ENCODE measurements at places on chromosomes 12 and 14.

GRCh38 chr12:80847575-80847974 lies 90.2 kb downstream of the LIN7A start:
- no peak for DNase-seq

GRCh38 chr12:48356041-48356768 lies 5.5 kb upstream of the ZNF641 start:
- DNase-seq: no peak

DNA sequence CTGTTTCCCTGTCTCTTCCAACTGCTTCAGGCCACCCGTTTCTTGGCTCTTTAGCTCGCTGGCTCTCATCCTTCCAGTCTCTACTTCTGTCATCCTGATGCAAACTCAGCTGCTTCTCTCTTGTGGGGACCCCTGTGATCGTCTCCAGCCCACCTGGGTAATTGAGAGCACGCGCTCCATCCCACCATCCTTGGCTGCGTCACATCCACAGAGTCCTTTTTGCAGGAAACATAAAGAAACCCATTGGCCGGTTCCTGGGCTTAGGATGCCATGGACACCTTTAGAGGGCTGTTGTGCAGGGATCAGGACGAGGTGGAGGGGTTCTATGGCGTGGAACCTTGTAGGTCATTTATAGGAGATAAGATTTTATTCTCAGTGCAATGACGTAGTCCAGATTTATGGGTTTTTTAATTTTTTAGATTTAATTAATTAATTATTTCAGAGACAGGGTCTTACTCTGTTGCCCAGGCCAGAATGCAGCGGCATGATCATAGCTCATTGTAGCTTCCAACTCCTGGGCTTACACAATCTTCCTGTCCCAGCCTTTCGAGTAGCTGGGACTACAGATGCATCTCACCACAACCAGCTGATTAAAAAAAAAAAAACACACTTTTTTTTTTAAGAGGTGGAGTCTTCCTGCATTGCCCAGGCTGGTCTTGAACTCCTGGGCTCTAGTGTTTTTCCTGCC lies 82.6 kb downstream of the CCDC92 start:
- no peak for DNase-seq

GRCh38 chr14:100069161-100069800 lies 4.1 kb downstream of the EVL start:
- DNase-seq: no peak

GRCh38 chr14:68784978-68785533 lies 7.8 kb downstream of the ZFP36L1 start:
- DNase-seq: no peak

DNA sequence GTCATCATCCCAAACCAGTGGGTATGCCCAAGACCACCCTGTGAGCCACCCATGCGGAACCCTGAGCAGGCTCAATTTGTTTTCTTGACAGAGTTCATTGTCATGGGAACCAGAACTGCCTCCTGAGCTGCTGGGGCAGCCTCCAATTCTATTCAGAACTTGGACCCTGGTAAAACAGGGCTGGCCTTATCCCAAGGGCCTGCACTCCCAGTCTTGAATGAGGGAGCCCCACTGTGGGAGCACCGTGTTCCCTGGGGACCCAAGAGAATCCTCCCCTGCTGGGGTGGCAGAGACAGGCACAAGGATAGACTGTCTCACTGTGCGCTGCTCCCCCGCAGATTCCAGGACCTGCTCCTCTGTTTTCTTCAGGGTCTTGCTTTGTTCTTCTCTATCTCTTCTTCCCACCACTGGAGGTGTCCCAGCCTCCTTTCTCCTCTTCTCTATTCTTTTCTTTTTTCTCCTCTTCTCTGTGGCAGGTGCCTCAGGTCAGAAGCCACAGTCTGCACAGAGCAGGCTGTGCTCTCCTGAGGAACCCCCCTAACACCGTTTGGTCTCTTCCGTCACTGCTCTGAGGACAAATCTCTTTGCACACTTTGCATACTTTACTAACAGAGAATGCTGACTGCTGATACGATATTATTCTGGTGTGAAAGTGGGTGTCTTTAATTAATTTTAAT lies 31.2 kb upstream of the CHPT1 start:
- no peak for DNase-seq

GRCh38 chr14:68482772-68483395 lies 310.0 kb downstream of the ZFP36L1 start:
- DNase-seq: no peak

DNA sequence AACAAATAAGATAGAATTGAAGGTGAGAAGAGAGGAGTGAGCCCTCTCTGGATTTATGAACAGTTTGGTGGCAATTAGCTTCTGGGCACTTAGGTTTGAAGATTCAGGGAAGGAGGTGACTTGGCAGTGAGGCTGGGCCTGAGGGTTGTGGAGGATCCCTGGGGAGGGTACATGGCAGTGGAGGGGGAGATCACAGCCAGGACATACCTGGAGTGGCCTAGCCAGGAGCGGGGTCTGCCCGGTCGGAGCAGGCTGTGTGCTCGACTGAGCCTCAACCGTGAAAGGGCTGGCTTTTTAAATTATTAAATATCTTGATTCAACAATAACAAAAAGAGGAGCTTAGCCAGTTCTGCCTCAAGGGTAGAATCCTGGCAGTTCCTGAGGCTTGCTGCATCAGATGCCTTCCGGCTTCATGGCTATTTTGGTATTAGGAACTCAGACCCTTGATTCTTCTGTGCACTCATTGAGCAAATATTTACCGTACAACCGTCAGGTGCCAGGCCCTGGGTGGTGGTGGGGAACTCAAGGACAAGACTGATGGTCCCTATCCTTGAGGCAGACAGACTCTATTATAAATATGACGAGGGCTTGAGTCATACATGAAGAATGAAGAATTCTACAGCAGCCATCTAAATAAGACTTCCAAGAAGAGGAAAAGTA lies 73.4 kb downstream of the SPTB start:
- DNase-seq: peak; percentile 36

DNA sequence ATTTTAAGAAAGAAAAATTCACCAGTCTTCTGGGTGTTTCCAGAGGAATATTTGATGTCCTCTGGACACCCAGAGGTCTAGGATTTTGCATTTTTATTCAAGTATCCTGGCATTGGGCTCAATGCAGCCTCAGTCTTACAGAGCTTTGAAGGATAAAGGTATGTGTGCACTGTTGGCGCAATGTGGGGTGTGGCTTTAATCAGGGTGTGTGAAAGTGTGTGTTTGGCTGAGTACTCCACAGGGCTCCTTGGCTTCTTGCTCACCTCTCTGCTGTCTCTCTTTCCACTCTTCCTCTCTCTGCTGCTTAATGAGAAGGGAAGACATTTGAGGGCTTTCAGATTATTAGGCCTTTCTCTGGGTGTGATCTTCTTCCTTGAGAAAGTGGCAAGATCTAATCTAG lies 193.3 kb upstream of the CCND2 start:
- DNase-seq: no peak

- DNase-seq: peak; percentile 68
These were observed 1.0 kb downstream of the NCOR2 start for GRCh38 chr12:124566161-124566996.

GRCh38 chr14:42319996-42320395 lies 713.3 kb downstream of the LRFN5 start:
- no peak for DNase-seq

DNA sequence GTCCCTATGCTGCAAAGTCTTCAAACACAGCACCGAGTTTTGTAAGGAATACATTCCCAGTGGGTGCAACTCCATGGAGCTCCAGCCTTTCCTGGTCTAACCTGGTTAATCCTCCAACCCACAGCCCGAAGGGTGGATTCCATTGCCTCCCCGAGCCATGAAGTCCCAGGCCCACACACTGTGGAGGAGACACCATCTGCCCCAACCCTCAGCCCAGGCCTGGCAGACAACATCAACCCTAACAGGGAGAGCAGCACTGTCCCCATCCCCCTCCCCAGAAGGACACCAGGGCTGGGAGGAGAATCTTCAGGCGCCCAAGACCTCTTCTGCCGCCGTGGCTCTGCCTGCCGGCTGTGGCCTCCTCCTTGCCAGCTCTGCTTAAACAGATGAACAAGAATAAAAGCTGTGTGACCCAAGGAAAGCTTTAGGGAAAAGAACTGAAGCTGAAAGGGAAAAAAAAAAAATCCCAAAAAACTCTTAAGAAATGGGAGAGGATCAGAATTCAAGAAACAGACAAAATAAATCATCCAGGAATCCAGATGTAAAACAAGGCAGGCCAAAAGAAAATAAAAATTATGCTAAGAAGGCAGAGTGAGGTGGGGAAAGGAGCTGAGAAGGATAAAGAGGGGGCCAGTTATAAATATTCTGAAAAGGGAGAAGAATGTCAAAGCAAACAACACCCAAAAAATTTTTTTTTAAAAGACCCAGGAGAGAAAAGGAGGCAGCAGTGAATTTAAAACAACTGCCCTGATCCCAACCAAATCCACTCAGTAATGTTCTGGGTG lies 16.0 kb upstream of the ZFP36L1 start:
- no peak for DNase-seq

DNA sequence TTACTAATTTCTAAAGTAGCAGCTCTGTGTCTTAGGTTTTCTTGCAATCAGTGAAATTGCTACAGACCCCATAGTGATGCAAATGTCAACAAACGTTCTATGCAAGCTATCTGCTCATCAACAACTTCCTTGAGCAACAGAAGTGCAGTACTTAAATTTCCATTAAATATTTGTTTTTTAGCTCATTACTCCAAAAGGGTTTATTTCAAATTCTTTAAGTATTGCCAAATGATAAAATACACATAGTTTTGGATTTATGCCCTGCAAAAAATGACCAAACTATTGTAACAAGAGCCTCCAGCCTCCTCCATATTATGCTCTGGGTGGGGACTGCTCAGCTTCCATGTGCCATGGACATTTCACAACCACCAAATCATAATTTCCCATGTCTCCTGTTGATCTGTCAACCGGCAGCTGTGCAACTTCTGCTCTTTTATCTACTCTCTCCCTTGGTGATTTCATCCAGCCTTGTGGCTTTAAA lies 4.4 kb downstream of the BDKRB1 start:
- no peak for DNase-seq

- no peak for DNase-seq
These were observed 62.0 kb upstream of the SCN8A start for GRCh38 chr12:51528852-51529650.

GRCh38 chr12:127809275-127809674 lies 457.7 kb upstream of the TMEM132C start:
- peak; percentile 86 for DNase-seq

DNA sequence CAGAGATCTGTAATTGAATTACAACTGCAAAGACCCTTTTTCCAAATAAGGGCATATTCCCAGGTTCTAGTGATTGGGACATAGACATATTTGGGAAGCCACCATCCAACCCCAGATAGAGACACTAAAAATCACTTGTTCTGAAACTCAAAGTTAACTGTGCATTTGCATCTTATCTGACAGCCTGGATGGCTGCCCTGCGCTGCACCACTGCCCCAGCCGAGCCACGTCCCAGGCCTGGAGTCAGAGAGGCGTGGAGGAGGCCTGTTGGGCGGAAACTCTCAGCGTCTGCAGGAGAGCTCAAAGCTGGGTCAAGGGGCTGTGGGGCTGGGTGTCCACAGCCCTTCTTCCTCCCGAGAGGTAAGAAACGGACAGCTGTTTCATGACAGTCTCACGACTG lies 124.4 kb downstream of the RIMBP2 start:
- DNase-seq: no peak

DNA sequence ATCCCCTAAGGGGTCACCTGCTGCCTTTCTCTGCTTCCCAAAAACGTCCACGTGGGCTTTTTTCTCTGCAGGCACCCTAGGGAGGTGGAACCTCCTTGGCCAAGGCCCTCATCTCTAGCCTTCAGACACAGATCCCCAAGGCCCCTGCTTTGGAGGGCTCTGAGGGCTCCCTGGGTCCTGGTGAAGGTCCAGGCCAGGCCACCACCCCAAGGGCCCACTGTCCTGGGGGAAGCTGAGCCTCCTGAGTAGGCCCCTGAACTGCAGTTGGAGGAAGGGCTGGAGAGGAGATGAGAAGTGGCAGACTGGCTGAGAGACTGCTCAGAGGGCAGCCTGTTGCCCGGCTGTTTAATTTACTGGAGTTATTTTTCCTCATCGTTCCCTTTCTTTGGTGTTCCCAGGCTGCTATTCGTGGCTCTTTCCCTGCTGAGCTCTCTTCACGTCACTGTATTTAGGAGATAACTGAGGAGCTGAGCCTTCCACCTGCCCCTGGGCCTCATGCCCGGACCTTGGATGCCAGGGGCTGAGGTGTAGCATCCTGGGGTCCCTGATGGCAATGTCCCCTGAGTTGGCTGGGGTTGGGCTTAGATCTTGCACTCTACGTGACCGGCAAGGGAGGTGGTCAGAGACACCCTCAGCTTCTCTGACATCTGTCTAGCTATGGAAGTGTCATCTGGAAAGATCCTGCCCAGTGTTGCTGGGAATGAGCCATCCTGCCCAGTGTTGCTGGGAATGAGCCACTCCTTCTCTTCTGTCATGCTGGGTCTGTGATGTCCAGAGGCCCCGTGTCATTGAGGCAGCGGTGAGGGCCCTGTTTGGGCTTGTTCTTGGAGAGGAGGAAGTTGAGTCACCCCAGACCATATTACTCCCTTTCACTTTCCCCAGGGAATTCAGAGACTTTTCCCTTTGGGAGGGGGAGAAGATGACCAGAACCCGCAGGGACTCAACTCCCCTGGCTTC lies 139.8 kb downstream of the TSPAN9 start:
- DNase-seq: no peak

GRCh38 chr14:100066962-100067361 lies 1.7 kb downstream of the EVL start:
- no peak for DNase-seq

GRCh38 chr14:99626041-99626648 lies 18.8 kb upstream of the HHIPL1 start:
- DNase-seq: no peak

GRCh38 chr12:118537481-118537917 lies 161.1 kb downstream of the SUDS3 start:
- DNase-seq: no peak

GRCh38 chr12:10226731-10227130 lies 14.1 kb downstream of the GABARAPL1 start:
- DNase-seq: no peak

DNA sequence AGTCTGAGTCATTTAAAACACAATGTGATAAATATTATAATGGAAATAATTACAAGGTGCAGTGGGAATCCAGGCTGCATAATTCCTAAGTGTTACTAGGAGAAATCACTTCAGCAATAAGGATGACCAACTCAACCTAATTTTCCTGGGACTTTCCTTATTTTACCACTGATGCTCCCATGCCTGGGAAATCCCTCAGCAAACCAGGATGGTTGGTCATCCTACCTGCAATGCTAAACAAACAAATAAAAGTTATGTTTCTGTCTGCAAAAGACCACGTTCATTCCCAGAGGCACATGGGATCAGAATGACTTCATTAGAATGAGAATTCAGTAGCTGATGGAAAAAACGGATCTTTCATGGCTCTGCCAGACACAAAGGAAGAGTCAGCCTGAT lies 130.8 kb upstream of the RAP1B start:
- peak; percentile 5 for DNase-seq

All from H4 (cell line).